ENCODE measurements at places on chromosomes 7 and 10.

GRCh38 chr7:126511046-126511445 is 741.7 kb downstream of the GRM8 start:
- no peak for DNase-seq

GRCh38 chr10:60714233-60714632 is 64.0 kb upstream of the CDK1 start:
- no peak for DNase-seq

- DNase-seq: no peak
Measured at GRCh38 chr10:110190170-110190569, 17.2 kb upstream of the MXI1 start.

DNA sequence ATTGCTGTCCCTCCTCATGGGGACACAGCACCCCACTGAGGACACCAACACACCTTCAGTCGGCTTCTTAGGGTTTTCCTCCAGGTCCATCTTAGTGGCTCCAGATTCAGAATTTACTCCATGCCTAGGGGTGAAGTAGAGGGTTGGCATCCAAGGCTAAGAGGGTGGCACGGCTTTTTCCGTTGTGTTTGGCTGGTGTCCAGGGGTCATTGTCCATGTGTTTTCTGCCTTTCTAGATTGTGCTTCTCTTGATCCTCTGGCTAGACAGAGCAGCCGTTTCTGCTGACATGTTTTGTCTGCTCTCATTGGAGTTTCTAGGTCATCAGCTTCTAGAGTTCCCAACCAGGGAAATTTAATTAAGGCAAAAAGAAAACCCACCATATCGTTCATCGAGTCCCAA is 291.6 kb upstream of the CELF2 start:
- no peak for DNase-seq

DNA sequence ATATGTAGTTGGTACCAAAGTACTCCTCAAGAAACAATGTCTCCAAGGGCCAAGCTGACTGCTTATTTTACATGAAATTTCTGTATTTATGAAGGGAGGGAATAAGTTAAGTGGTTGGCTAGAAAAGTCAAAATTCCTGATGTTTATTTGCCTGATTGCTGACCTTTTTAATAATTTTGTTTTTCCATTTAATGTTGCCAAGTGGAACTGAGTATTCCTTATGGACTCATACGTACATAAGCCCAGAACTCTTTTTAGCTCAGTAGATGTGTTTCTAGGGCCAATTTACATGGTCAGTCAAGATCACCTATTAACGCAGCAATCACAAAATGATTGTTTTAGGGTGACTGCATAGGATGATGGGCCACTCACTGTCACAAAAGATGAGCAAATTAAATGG is 78.3 kb upstream of the FZD8 start:
- DNase-seq: no peak
